Small intestine (tissue), 16 donors: ENCODE measurements at places on chromosomes 4 and X.

- no peak overlapping the region for H3K4me3 ChIP-seq
- DNase-seq, result no peak
- H3K36me3 ChIP-seq, result no peaks in the 10 kb centered on the region
- H3K27me3 ChIP-seq, result no peaks in the 10 kb centered on the region
- H3K4me1 ChIP-seq, result no peaks in the 10 kb centered on the region
Measured at GRCh38 chrX:111041018-111041462, 55.0 kb upstream of the PAK3 start.

DNA sequence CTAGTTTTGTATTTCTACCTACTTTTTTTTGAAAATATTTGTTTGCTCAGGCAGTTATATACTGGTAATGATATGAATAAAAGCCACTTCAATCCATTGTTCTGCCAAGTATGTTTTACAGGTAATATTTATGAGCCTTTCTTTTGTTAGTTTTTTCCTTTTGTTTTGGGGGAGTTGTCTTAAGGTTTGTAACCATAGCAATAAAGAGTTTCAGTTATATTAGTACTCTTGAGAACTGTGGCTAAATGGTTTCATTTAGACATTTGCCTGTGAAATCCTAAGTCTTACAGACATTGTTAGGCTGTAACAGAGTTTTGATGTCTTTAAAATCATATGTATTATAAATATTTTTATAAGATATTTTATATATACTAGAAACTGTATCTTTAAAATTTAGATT, 150.1 kb downstream of the DIPK2B start:
- no peaks in the 10 kb centered on the region for H3K4me1 ChIP-seq
- H3K4me3 ChIP-seq, result no peak overlapping the region
- no peaks in the 10 kb centered on the region for H3K36me3 ChIP-seq
- no peak overlapping the region for H3K27ac ChIP-seq

- H3K36me3 ChIP-seq, result no peaks in the 10 kb centered on the region
- H3K4me3 ChIP-seq, result no peak overlapping the region
- no peaks in the 10 kb centered on the region for H3K27me3 ChIP-seq
- no peaks in the 10 kb centered on the region for H3K4me1 ChIP-seq
- DNase-seq, result no peak
Measured at GRCh38 chrX:69150281-69150960, 14.8 kb downstream of the PJA1 start.

- H3K4me3 ChIP-seq, result no peak overlapping the region
- peak; percentile 3 for DNase-seq
- no peaks in the 10 kb centered on the region for H3K4me1 ChIP-seq
- H3K27me3 ChIP-seq, result no peaks in the 10 kb centered on the region
- H3K36me3 ChIP-seq, result no peaks in the 10 kb centered on the region
- H3K27ac ChIP-seq, result no peak overlapping the region
Measured at GRCh38 chr4:155972098-155972497, 18.4 kb upstream of the CTSO start.

GRCh38 chr4:81884986-81885385, 413.3 kb upstream of the RASGEF1B start:
- H3K4me1 ChIP-seq, result peaks cover 15% of the 10 kb centered on the region
- H3K27me3 ChIP-seq, result no peaks in the 10 kb centered on the region
- no peaks in the 10 kb centered on the region for H3K36me3 ChIP-seq
- H3K27ac ChIP-seq, result no peak overlapping the region
- no peak for DNase-seq

GRCh38 chr4:76990288-76991080, 40.9 kb downstream of the SEPTIN11 start:
- H3K4me3 ChIP-seq, result no peak overlapping the region
- no peak overlapping the region for H3K27ac ChIP-seq
- peaks cover 1% of the 10 kb centered on the region for H3K36me3 ChIP-seq
- no peaks in the 10 kb centered on the region for H3K27me3 ChIP-seq

- no peak overlapping the region for H3K27ac ChIP-seq
- no peaks in the 10 kb centered on the region for H3K36me3 ChIP-seq
- no peak for DNase-seq
- no peaks in the 10 kb centered on the region for H3K27me3 ChIP-seq
- H3K4me1 ChIP-seq, result no peaks in the 10 kb centered on the region
- H3K4me3 ChIP-seq, result no peak overlapping the region
Measured at GRCh38 chr4:166519774-166520173, 646.7 kb downstream of the TLL1 start.
